Mesenteric fat pad (tissue), 1 donor: ENCODE measurements at places on chromosomes 4 and X.

DNA sequence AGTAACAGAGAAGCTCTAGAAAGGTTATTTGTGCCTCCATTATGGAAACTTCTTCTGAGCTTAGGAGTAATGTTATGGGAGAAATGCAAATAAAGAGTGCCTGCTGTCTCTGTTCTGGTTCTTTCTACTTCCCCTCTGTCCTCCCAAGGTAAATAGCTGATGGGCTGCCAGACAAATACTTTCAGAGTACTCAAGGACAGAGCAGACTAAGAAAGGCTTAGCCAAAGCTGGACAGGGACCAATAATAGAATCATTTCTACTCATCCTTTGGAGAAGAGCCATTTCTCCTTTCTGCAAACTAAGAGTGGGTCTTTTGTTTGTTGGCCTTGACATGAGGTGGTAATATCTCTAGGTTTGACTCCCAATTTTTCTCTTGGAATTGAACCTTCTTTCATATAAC is 136.1 kb downstream of the MID1IP1 start:
- no peak for DNase-seq

DNA sequence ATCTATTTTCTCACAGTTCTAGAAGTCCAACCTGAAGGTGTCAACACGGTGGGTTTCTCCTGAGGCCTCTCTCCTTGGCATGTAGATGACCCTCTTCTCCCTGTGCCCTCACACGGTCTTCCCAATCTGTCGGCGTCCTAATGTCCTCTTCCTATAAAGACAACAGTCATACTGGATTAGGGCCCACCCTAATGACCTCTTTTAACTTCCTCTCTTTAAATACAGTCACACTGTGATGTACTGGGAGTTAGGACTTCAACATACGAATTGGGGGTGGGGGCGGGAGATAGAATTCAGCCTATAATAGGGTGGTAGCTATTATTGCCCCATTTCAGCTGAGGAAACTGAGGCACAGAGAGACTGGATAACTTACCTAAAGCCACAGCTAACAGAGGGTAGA is 70.2 kb downstream of the SMIM20 start:
- no peak for DNase-seq

GRCh38 chr4:26082565-26082964 is 168.5 kb downstream of the SMIM20 start:
- DNase-seq: no peak

- no peak for DNase-seq
Observed at GRCh38 chr4:84530871-84531270, 31.8 kb upstream of the NKX6-1 start.

DNA sequence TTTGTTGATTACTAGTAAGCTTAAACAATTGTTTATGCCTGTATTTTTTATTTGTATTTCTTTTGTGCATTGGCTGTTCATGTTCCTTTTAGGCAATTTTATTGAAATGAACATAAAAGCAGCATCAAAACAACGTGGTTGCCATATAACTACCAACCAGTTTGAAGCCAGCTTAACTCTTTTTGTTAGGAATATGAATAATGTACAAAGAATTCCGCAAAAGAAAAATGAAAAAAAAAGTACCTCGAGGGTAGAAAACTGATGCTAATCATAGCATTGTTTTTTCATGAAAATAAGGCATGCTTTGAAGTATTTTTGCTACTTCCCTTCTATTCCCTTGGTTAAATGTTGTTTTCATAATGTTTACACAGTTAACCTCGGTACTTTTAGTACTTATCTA is 1024.0 kb upstream of the SLIT2 start:
- DNase-seq: no peak

GRCh38 chr4:163590619-163591264 is 96.3 kb downstream of the TMA16 start:
- no peak for DNase-seq

DNA sequence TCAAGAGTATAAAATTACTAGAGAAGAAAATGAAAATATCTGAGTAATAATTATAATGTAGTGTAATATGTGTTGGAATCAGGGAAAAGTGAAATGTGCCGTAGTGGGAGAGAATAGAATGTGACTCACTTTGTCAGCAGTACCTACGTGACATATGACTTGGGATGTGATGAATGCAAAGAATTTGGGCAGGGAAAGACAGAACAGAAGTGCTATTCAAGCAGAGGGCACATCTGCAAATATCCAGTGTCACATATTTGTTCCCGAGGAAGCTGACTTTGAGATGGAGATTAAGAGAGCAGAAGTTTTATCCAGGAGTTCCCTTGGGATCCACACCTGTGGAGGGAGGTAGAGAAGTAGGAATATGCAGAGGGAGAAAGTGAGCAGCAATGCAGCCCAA is 69.3 kb upstream of the HS3ST1 start:
- DNase-seq: no peak

DNA sequence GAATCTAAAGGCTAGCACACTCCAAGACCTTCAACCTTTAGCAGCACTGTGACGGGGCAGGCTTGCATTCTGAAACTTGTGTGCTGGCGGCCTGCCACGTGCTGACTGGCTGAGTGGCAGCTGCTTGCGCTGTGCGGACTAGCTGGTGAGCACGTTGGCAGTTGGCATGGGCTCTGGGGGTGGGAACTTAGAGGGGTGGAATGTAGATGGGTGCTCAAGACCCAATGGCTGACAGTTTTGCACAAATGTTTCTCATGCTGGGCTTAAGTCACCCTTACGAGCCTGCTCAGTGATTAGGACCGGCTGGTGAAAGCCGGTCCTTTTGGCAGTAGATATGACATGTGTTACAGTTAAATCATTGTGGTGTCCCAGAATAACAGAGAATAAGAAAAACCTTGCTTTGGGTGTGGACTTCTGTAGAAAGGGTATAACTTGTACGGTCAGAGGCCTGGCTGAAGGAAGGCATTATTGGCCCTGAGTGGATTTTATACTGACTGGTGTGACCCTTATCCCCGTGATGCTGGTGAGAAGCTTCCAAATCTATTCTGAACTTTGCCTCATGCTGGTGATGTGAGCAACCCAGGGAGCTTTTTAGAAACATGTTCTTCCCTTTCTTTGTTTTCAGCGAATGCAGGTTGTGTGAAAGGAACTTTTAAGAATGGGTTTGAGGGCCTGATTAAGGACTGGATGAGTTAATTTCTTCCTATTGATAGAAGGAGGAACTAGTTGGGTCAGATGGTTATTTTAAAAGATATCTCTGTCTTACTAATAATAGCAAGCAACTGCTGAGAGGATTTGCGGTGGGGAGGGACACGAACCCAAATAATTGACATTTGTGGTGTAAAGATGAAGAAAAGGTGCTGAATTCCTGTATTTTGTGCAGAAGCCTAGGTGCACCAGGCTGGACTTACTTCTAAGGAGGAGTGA is 107.4 kb upstream of the SLC4A4 start:
- no peak for DNase-seq

DNA sequence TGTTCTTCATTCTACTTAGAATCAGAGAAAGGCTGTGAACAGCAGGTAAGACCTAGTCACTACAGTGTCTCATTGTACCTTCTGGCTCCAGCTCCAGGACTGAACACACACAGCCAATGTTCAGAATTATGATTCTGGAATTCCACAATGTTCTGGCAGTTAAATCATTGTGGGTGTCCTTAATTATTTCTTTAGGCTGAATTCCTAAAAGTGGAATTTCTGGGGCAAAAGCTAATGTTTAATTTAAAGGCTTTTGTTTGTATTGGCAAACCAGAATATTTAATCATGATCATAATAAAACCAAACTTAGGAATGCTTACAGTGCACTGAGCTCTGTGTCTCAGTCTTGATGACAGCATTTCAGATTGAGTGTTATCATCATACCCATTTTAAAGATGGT is 67.0 kb upstream of the FAT1 start:
- no peak for DNase-seq

- no peak for DNase-seq
Observed at GRCh38 chrX:17828171-17828570, 32.9 kb downstream of the RAI2 start.

DNA sequence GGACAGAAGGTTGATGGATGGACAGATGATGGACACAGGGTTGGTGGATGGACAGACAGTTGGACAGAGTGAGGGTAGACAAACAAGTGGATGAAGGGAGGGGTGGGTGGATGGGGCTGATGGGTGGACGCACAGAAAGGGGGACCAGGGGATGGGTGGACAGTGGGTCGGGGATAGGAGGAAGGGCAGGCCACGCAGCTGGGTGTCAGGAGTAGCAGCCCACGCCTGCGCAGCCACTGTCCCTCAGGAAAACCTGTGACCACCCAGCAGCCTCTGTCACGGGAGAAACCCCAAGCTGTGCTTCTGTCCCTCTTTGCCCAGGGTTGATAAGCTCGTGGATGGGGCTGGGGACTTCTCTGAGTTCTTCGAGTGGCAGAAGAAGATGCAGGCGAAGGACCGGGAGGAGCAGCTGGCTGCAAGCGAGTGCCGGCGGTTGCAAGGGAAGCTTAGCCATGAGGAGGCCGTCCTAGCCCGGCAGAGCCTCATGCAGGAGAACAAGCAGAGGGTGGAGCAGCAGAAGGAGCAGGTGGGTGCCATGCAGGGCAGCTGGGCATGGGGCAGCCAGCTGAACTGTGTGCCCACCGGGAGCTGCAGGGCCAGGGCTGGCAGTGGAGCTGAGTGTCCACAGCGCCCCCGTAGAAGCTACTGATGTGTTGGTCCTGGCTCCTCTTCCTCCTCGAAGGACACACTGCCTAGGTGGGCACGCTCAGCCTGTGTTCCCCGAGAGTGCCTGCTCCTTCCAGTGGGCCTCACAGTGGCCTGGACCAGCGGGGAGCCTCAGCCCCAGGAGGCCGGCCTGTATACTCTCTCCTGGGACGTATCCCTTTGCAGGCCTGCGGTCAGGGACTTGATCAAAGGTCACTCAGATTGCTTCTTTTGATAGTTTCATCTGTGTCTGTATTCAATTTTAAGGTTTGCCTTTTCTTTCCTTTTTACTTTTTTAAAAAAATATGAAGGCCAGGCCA is 16.8 kb upstream of the RNF4 start:
- no peak for DNase-seq

GRCh38 chrX:36983831-36984230 is 24.3 kb upstream of the FAM47C start:
- no peak for DNase-seq

DNA sequence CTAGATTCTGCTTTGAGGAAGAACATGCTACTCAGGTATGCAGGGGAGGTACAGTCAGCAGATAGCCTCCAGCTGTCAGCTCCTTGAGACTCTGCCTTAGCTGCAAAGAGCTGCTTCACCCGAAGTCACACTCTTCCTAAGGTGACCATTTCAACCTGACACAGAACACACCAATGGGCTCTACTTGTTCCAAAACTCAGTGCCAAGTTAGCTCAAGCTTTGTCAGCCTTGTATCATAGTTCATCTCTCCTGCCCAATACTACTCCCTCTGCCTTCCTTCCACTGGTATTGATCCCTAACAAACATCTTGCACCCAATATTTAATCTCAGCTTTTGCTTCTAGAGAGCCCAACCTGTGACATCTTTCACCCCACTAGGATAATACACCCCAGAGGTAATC is 7.8 kb upstream of the SMARCA1 start:
- DNase-seq: no peak

- no peak for DNase-seq
Observed at GRCh38 chr4:175456131-175456530, 355.9 kb downstream of the GPM6A start.

- DNase-seq: no peak
Observed at GRCh38 chr4:74304095-74304625, 4.1 kb upstream of the EPGN start.

GRCh38 chr4:148079961-148080360 is 348.1 kb downstream of the ARHGAP10 start:
- DNase-seq: no peak

GRCh38 chr4:15188605-15189539 is 186.6 kb downstream of the CPEB2 start:
- DNase-seq: no peak

DNA sequence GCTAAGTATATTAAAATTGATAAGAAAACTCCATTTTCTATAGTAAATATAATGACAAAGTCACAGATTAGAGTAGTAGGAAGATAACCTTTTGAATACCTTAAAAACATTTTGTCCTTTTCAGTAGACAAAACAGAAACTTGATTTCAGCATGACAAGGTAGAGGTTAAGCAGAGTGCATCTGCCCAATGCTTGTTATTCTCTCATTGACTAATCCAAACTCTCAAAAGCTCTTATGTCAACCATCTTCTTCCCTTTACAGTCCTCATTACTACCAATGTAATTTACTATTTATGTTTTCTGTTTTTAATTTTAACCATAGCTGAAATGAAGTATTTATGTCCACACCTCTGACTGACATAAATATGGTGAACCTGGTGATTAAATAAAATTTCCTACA is 11.1 kb downstream of the NIPAL1 start:
- no peak for DNase-seq

DNA sequence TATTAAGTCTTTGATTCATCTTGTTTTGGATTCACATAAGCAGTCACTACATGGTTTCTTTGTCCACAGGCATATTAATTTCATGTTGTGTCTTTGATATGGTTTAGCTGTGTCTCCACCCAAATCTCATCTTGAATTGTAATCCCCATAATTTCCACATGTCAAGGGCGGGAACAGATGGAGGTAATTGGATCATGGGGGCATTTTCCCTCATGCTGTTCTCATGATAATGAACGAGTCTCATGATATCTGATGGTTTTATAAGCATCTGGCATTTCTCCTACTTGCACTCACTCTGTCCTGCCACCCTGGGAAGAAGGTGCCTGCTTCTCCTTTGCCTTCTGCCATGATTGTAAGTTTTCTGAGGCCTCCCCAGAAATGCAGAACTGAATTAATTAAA is 1811.2 kb upstream of the PCDH10 start:
- no peak for DNase-seq

GRCh38 chr4:76952071-76952470 is 2.5 kb downstream of the SEPTIN11 start:
- no peak for DNase-seq

DNA sequence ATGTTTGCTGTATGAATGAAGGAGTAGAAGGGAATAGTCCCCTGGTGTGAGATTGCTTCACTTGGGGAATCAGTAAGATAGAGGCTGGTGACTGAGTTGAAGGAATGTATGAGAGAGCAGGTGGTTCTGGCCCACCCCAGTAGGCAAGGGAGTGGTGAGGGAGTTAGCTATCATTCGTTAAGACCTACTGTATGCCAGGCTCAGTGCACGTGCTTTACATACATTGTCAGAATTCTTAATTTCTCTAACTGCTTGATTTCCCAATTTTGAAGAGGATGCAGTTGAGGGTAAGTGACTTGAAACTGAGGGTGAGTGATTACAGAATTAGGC is 700 bp downstream of the VMA21 start:
- DNase-seq: no peak

DNA sequence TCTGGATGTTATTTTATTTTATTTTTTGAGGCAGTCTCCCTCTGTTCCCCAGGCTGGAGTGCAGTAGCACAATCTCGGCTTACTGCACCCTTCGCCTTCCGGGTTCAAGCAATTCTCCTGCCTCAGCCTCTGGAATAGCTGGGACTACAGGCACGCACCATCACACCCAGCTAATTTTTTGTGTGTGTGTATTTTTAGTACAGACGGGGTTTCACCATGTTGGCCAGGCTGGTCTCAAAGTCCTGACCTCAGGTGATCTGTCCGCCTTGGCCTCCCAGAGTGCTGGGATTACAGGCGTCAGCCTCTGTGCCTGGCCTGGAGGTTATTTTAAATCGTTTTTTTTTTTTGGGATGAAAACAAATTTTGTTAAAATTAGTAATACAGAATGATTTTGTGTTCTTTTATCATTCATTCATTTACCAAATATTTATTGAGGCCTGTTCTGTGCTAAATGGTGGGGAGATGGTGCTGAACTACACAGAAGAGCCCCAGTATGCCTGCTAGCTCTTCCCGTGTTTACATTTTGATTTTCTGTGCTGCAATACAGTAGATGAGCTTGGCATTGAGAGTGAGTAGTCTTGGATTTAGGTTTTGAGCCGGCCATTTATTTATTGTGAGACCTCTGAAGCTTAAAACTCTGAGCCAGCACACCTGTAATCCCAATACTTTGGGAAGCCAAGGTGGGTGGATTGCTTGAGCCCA is 22.7 kb downstream of the ADD1 start:
- DNase-seq: no peak

- no peak for DNase-seq
Observed at GRCh38 chr4:47451657-47452056, 11.8 kb downstream of the COMMD8 start.
